ENCODE measurements at places on chromosomes 16 and 17.

GRCh38 chr17:39621523-39622379 lies 5.0 kb upstream of the PPP1R1B start:
- DNase-seq = peak; percentile 91

DNA sequence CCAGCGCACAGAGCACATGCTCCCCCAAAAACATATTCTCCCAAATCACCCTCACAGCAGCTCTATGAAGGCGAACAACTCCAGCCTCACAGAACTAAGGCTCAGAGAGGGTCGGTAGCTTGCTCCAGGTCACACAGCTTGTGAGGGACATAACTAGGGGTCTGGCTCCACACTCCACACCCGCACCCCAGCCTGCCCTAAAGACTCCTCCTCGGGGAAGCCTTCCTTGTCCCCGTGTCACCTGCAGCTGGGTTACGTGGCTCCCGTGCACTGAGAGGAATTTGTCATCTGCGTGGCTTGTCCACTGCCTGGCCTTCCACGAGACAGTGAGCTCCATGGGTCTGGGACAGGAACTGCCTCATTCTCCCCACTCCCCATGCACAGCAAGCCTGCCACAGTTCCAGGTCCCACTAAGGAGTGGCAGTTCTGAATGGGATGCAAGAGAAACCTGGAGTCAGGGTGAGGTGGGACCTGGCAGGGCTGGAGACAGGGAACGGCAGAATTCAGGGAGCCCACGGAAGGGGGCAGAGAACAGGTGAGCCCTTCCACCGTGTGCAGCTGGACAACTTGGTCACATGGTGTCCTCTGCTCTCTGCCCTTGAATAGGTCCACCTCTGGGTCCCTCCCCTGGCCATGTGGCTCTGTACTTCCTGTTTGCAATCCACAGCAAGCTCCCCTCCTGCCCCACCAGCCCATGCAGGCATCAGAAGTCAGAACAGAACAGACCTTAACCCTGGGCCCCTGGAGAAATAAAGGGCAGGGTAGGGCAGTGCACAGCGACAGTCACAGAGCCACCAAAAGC lies 27.4 kb downstream of the TNFRSF13B start:
- DNase-seq = no peak

DNA sequence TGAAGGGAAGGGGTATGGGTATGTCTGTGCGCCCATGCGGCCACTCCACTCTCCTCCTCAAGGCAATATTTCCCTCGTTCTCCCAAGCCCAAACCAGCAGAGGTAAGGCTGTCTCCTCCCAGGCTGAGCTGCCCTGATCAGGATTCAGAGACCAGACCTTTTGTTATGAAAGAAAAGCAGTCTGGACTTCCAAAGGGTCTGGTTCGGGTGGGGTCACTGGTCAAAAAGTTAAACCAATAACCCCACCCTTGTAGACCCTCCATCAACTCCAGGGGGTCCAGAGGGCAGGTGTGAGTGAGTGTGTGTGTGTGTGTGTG lies 5.7 kb upstream of the DLX4 start:
- DNase-seq = no peak

DNA sequence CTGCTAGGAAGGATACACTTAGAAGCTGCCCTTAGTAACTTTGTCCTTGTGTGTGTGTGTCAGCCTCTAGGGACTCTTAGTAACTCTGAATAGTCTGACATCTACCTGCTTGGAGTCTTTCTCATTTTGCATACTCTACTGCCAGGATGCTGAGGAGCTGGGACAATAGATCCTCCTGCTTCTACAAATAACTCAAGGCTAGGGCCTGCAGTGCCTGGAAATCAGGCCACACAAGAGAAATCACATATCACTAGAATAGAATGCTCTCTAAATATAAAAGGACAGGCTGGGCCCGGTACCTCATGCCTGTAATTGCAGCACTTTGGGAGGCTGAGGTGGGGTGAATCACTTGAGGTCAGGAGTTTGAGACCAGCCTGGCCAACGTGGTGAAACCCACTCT lies 38.5 kb upstream of the SLC25A19 start:
- DNase-seq = no peak

- peak; percentile 95 for DNase-seq
Measured at GRCh38 chr17:60142872-60143499, 6.8 kb upstream of the CA4 start.

DNA sequence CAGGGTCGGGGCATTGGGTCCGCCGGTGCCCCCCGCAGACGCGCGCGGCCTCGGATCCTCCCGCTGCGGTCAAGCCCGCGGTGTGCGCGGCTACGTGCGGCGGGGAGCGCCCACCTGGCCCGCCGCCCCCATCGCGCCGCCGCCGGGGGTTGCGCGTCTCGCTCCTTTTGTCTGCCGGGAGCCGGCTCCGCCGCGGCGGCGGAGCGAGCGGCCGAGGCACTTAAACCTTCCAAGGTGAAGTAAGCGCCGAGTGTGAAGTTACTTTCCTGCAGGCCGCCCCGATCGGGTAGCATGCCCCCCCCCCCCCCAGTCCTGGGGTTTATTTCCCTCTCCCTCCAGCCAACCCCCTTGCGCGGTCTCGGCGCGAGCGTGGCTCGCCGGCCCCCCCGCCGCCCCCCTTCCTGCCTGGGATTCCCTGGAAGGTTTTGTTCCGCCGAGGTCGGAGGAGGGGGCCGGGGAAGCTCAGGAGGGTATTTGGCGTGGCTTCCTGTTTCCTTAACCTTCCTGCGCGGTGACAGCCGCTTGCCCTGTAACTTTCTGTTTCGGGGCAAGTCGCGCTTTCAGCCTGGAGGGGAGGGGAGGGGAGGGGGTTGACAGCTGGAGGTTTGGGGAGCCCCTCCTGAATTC lies 56.6 kb upstream of the GSE1 start:
- DNase-seq = peak; percentile 82
